ENCODE measurements at places on chromosomes 3 and 15.

GRCh38 chr3:42053476-42053875, 37.7 kb upstream of the TRAK1 start:
- DNase-seq = no peak

GRCh38 chr15:31302029-31302657, 24.5 kb upstream of the KLF13 start:
- no peak for DNase-seq

- no peak for DNase-seq
These were observed 52.3 kb downstream of the GABRB3 start for GRCh38 chr15:26720546-26720945.

GRCh38 chr15:97077975-97078374, 747.5 kb downstream of the NR2F2 start:
- DNase-seq = no peak

- DNase-seq = no peak
These were observed 118.8 kb downstream of the TMCO5A start for GRCh38 chr15:38053205-38053604.

- no peak for DNase-seq
These were observed 76.3 kb downstream of the KLHL25 start for GRCh38 chr15:85718271-85718971.

DNA sequence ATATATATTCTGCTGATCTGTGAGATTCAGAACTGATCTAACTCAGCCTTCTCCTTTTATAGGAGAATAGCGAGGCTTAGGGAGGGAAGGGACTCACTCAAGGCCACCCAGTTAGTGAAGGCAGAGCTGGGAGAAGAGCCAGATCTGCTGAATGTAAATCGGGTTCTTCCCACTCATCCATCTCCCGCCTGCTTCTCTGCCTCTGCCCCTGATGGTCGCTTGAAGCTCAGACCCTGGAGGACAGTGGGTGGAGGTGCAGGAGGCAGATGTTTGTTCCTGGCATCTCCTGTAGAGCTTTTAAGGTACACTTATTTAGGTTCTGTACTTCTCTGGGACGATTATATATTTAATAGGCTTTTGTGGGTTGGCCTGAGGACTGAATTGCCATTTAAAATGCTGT, 4.3 kb downstream of the PDIA5 start:
- no peak for DNase-seq

GRCh38 chr3:122097141-122097540, 42.0 kb downstream of the CD86 start:
- DNase-seq = no peak

DNA sequence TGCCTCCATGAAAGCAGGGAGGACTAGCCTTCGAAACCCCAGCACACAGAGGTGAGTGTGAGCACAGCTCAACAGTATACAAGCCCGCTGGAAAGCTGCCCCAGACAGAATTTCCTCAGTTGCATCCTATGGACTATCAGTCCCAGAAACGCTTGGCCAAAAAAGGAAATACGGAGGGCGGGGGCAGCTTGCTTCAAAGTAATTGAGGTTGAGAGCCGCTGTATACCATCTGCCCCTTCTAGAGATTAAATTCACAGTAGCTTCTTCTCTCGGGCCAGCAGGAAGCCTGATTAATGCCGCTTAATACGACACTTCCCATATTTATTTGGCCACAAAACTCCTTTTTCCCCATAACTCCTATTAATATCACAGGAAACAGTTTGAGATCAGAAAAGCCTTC, 88.7 kb downstream of the LIPC start:
- peak; percentile 20 for DNase-seq

DNA sequence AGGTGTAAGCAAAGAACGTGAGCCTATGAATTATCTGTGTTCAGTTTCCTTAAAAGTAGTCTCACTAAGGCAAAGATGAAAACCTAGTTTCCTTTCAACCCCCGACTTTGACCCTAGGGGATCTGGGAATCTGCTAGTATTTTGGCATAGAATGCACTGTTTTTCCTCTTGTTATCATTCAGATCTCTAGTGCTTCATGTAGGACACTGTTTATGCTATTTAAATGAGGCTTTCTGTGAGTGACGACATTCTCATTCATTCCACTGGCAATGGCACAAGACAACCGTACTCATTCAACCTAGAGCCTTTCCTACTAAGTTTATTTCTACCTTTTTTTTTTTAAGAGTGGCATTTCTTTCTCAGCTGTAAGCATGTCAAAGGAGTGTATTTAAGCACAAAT, 67.0 kb downstream of the CHAC1 start:
- no peak for DNase-seq

GRCh38 chr3:42638339-42638842, 15.1 kb upstream of the ZBTB47 start:
- no peak for DNase-seq

DNA sequence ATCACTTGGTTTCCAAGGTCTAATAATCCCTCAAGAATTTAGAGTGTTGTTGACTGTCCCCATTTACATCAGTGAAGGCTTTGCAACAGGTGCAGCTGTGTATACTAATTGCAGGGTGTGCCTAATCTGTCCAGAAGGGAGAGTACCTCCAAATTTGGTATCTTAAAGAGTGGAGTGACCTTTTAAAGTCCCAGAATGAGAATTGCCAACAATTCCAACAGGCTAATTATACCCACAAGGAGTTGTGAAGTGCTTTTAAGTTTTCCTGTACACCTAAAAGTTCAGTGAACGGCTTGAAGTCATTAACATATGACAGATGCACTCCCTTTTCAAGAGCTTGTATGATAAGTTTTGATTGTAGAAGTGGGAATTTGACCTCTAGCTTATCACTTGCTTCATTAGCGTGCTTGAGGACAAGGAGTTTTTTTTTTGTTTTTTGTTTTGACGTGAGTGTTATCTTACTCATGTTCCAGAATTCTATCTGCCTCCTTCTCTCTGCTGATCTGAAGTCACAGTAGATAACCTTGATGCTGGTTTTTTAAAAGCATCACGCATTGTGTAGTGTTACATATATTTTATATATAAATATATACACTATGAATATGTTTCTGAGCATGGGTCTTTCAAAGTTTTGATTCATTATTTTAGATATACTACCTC, 26.3 kb downstream of the CDIN1 start:
- DNase-seq = no peak

GRCh38 chr3:194270627-194271459, 80.3 kb downstream of the CPN2 start:
- DNase-seq = no peak

DNA sequence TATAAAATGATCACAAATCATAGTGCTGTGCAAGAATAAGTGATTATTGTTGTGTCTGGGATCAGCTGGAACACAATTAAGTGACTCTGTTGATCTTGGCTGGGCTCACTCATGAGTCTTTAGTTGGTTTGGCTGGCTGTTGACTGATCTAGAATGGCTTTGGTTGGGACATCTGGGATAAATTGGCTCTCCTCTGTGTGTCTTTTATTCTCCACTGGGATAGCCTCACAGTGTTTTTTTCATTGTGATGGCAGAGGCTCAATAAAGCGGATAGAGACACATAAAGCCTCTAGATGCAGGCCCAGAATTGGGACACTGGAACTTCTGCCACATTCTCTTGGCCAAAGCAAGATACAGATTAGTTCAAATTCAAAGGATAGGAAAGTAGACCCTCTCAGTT, 735.6 kb downstream of the PDCD6IP start:
- no peak for DNase-seq

DNA sequence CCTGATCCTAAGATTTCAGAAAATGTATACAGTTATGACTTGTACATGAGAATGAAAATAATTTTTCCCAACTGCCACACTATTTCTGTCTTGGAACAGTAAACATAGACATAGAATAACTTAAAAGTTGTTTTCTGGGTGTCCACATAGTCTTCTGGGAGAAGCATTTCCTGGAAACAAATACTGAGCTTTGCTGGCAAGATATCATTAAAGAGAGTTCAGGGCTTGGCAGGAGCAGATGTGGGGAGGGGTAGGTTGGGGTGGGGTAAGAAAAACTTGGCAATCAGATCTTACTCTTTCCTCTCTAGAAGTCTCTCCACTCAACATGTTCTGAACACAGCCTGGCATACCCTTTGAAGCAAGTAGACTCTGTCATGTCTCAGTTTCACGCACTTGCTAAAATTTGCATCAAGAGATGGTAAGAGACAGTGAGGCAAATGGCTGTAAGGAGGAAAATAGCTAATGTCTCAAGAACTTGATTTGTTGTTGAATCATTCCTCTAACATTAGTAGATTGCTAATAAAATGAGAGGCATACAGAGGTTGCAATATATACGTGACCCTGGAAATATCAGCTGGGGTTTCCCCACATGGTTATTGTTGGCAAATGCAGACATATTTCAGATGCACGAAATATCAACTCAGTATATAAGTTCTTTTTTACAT, 27.3 kb upstream of the ABI3BP start:
- DNase-seq = no peak

- no peak for DNase-seq
These were observed 4.2 kb downstream of the PLXND1 start for GRCh38 chr3:129602309-129602708.

DNA sequence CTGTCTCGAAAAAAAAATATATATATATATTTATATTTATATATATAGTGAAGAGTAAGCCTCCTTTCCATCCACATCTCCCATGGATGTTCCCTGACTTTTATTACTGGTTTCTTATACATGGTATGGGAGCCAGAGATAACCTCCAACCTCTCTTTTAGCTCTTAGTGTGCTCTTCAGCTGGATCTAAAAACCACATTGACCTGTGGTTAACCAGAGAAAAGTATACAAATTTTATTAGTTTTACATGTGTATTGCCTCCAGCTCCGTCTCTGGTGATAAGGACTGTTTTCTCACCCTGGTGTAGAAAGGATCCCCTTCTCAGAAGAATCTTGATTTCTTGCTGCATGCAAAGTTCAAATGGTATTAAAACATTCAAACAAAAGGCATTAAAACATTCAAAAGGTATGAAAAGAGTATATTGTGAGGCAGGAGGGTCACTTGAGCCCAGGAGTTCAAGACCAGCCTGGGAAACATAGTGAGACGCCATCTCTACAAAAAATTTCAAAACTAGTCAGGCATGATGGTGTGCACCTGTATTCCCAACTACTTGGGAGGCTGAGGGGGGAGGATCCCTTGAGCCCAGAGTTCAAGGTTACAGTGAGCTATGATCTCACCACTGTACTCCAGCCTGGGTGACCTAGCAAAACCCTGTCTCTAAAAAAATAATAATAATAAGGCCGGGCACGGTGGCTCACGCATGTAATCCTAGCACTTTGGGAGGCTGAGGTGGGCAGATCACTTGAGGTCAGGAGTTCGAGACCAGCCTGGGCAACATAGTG, 13.5 kb upstream of the TTBK2 start:
- DNase-seq = no peak

DNA sequence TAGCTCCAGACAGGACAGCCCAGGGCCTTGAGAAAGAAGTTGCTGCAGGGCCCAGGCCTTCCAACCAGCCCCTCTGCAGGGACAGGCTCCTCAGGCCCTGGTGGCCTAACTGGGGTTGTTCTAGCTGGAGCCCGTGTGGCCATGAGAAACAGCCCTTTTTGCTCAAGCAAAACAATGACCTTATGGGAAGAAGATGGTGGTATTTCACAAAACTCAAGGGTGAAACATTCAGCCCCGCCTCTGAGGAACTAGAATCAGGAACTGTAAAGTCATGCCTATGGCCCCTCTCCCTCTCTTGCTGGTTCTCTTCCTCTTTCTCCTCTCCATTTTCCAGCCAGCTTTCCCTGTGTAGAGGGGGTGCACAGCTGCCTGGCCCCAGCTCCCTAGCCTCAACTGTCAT, 273.3 kb downstream of the RPLP1 start:
- DNase-seq = peak; percentile 19

DNA sequence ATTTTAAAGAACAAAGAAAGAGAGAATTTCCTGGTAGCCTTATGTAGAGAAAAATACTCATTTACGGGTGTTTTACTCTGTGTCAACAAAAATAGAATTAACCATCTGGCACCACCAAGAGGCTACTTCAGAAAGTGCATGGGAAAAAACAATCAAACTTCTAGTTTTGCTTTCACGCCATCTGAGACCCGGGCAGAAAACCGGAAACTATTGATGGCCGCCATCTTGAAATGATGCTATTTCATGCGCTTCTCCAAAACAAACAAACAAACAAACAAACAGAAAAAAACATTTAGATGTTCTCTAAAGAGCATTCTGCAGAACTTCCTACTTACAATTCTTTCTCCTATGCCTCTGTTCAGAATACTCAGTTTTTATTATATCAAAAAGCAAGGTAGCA, 49.4 kb upstream of the SYNPR start:
- no peak for DNase-seq

- peak; percentile 16 for DNase-seq
These were observed 54.2 kb downstream of the CCDC54 start for GRCh38 chr3:107431246-107432012.

DNA sequence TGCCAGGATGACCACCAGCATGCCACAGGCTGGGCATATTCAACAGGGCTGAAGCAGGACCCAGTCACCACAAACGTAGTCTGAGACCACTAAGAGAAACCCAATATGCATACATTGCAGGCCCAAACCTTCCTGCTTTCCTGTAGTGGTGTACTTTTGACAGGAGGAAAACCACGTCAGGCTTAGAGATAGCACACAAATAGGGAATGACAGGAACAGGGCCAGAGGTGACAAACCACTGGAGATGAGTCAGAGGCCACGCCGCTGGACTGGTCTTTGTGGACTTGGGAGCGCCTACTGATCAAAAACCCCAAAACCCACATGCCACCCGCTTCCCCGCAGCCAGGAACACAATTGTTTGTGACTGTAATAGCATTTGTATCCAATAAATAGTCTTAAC, 3.6 kb upstream of the EFCAB12 start:
- no peak for DNase-seq

DNA sequence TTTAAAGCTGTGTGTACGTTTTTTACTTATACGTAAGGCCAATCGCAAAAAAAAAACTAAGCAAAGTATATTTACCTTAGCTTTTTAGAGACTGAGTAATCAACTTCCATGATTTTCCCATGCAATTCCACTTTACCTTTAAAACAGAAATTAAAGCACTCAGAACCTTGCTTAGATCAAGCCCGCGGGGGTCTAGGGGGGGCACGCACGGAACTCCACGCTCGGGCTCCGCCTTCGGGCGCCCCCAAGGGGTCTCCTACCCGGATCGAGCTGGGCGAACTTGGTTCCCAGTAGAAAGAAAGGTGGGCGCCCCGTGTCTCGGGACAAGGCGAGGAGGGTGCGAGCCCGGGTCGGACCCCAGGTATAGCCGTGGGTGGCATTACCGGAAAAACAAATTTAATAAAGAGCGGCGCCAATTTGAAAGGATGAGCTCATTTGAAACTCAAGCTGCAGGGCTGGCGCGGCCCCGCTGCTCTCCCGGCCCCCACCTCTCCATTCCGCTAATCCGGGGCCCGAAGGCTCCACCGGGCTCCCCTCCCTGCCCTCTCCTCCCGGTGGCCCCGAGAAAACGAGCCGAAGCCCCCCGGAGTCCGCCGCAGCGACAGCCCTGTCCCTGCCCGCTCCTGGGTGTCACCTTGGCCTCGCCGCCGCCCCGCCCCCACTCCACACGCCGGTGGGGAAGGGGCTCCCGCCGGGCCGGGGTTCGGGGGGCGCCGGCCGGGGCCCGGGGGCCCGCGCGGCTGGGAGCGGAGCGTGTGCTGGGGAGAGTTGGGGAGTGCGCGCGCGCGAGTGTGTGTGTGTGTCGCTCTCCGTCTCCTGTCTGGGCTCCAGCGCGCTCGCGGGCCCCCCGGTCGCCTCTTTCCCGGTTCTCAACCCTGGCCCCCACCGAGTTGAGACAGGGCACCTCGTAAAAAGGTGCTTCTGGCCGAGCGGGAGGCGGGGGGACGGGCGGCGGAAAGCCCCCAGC, 1.5 kb downstream of the IGF2BP2 start:
- peak; percentile 33 for DNase-seq

All from CD4-positive, alpha-beta T cell (primary cell).